ENCODE measurements at places on chromosomes 2 and 18.

DNA sequence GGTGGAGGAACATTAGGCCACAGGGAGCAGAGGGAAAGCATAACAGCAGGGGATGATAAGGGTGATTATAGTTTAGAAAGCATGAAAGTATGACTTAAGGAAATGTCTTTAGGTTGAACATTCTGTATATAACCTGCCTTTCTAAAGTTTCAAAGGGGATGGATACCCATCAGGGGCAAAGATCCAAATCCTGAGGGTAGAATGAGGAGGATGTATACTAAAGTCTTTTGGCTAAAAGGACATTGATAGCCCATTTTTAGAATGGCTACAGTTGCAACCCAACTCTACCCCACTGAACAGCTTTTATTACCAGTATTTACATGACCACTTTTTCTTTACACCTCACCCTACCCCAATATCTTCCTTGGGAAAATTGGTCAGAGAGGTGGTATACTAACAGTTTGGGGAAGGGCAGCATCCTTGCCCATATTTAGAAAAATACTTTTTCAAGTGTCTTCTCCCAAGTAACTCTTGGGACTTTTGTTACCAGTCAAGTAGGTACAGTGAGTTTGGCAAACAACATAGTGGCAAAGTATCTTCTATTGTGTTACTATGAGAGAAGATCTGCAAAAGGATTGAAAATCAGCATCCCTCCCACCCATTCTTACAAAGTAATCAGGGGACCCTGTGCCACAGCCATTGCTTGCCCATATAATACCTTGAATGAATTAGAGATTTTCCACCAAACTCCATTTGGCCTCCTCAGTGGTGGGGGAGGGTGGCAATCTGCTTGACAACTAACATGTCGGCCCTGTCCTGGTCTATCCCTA lies 8.3 kb downstream of the MAT2A start:
- no peak for DNase-seq

- no peak for DNase-seq
These were observed 9.4 kb upstream of the CD302 start for GRCh38 chr2:159807183-159808031.

DNA sequence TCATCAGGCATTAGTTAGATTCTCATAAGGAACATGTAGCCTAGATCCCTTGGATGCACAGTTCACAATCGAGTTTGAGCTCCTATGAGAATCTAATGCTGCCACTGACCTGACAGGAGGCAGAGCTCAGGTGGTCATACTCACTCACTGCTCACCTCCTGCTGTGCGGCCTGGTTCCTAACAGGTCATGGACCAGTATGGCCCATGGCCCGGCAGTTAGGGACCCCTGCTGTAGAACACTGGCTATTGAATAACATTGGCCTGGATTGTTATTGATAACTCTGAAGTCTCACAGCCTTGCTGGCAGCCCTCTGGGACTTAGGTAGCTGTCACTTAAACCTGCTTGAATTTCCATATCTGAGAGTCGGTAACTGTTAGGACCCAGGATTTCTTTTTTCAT lies 114.5 kb upstream of the ALPP start:
- DNase-seq, result no peak

DNA sequence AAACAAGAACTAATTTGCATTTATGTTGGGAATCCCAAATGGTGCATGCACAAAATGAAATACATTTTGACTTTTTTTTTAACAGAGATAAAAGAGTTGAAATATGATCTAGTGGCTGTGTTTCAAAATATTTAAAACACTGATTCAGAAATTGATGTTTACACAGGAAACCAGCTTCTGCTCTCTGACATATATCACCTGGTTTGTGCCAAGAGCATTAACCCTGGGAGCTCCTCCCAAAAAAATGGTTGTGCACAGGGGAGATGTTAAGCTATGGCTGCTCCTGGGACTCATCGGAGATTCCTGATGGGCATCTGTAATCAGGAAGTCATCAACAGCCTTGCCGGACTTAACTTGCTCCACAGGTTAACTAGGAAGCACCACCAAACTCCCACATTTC lies 65.2 kb upstream of the MAL start:
- DNase-seq, result no peak

DNA sequence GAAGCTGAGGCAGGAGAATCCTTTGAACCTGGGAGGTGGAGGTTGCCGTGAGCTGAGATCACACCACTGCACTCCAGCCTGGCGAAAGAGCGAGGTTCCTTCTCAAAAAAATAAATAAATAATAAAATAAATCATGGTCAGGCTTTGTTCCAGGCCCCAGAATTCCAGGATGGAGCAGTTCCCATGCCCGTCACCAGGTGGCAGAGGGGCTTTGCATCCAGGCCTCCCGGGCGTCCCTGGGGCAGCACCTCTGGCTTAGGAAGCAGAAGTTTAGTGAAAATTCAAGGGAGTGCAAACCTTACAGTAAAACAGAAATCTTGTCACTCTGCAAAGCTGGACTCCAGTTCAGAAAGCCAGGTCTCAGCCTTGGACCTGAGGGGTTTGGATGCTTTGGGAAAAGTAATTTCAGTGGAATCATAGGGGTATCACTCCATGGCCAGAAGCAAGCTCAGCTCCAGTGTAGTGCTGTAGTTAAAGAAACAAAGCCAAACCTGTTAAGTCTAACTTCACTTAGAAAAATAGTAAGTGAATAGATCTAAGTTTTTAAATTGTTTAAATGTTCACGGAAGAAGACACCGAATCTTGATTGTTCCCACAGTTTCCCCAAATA lies 512.7 kb downstream of the CMPK2 start:
- DNase-seq, result no peak

GRCh38 chr18:9495465-9495864 lies 20.2 kb downstream of the RALBP1 start:
- DNase-seq, result no peak

DNA sequence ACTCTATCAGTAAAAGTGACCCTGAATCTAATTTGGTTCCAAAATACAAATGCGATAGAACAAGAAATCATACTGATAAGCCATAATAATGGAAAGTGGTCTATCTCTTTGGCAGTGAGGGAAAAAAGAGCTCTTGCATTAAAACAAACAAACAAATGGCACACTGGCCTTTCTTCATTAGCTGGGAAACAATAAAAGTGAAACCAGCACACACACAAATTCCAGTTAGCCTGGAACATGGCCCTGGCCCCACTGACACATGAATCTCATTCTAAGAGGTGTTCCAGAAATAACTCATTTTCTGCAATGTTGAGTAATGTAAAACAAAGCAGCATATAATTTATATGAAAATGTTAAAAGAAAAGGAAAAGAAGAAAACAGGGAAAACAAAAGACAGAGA lies 79.3 kb upstream of the TGFA start:
- DNase-seq, result no peak

DNA sequence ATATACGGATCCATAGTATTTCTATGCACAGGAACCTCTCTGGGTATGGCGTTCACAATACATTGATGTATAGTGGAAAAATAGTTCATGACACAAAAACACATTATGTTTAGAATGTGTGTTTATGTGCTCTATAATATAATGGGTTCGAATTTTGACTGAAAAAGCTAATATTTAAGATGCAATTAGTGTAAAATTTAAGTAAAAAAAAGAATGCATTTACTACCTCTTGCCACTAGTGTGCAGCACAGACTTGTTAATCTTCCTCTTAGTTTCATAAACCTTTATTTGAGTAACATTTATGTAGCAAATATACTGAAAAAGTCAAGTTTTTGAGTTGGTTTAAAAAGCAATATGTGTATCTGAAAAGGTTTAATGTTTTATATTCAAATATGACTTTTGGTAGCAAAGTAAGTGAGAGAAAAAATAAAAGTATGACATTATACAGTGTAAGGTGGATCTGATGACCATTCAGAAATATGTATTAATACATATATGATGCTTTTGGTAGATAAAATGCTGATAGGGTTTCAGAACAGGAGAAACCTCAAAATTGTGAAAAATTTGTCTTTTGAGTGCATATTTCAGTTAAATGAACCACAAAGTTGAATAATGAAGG lies 49.4 kb downstream of the CCDC102B start:
- no peak for DNase-seq

DNA sequence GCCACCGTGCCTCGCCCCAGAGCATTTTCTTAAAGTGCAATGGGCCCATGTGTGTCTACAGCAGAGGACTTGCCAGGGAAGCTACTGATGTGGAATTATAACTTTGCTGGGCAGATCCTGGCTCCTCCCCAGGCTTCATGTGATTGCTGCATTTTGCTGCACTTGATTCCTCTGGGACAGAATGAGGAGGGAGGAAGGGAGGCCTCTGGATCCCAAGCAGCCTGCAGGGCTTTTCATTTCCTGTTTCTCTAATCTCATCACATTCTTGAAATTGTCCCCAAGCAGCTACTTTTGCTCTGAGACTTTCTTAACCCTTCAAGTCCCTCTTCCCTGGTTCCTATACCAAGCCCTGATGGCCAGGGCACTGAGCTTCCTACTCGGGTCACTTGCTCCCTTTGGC lies 134.4 kb upstream of the SEC11C start:
- no peak for DNase-seq

DNA sequence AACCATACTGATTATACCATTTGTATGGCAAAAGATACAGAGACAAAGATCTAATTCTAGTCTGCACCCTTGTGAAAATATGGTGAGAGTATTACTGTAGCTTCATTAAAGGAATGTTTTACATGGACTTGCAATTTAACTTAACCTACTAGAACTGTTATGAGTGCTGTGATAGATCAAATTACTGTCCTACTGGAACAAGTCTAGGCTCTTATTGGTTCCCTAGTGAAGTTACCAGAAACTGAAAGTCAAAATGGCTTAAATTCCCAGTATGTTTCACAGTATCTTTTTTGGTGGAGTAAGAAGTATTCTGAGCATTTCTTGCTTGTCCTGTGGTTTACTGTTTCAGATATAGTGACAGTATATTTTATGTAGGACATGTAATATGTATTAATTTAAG lies 3.8 kb upstream of the TBR1 start:
- DNase-seq, result no peak

GRCh38 chr18:46199515-46200147 lies 95.4 kb downstream of the HAUS1 start:
- DNase-seq, result no peak

- DNase-seq, result no peak
These were observed 80.3 kb downstream of the CDCA7 start for GRCh38 chr2:173434762-173435569.

DNA sequence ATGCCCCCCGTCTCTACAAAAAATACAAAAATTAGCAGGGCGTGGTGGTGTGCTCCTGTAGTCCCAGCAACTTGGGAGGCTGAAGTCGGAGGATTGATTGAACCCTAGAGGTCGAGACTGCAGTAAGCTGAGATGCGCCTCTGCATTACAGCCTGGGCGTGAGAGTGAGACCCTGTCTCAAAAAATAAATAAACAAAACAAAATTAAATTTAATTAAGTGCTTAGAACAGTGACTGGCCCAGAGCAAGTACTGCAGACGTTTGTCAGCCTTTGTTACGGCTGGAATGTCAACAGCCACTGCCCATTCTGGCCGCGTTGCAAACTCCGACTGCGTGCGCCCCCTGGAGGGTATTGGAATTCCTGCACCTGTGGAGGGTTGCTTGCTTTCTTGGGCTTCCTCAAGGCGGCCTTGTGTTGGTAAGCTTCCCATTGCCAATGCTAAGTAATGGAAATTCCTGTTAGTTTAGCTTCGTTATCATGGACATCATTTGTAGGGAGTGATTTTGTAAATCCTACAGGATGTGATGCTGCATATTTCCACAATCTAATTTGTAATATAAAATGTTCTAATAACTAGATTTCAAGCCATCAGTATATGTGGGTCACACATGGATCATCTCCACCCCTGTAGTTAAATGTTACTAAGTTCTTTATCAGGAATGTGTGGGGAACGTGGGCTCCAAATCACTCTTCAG lies 15.9 kb upstream of the ATP6V1B1 start:
- DNase-seq, result peak; percentile 41

DNA sequence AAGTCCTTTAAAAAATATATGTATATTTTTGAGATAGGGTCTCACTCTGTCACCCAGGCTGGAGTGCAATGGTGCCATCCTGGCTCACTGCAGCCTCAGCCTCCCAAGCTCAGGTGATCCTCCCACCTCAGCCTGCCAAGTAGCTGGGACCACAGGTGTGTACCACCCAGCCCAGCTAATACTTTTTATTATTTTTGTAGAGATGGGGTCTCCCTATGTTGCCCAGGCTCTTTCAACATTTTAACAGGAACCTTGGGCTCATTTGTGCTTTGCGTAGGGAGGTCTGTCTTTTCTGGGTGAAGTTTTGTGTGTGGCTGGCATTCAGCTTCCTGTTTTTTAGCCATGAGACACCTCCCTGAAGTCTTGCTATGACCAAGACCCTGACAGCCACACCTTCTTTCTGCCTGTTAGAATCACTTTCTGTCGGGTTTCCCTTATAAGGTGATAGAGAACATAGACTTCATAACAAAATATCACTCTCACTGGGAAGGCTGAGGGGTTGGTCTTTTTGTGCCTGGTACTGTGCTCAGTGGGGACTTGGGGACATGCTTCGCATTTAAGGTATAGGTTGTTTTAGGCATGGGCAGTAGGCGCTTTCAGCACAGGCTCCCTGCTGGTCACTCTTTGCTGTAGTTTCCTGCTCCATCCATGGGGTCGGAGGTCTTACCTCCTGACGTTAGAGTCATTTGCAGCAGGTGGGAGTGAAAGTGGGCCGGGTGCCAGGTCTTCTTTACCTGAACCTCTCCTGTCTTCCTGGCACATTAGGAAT lies 3.4 kb downstream of the RAB31 start:
- DNase-seq, result no peak

DNA sequence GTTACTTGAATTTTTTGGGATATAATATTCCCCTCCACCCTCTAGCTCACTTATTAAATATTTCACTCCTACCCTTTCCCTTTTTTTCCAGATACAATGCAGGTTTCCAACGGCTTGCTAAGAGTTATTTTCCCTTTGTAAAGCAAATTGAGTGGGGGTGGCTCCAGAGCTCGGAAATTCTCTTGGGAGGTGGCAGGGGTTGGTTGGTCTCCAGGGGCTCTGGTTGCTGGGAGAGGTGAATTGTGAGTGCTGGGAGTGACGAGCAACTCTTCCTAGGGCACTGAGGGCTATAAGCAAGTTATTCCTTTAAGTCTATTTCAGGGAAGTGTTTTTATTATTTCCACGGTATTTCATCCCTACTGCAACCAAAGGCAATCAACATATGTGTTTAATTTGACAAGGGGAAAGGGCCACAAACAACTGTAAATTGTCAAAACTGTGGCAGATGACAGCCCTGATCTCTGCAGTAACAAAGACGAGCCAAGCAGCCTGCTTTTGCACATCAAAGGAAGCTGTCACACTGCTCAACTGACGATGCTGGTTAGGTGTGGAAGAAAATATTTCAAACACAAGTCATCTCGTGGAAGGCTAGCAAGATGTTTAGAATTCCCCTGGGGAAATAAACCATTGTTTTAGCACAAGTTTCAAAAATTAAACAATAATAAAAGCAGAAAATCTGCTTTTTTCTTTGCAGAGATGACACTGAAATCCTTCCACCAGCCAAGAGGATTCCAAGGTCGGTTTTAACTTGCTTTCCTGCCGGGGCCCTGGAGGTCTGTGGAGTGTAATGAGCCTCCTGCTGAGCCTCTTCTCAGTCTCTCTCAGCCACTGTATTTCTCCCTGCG lies 34.8 kb upstream of the ASXL2 start:
- DNase-seq, result no peak

- no peak for DNase-seq
These were observed 104.2 kb downstream of the PDCL3 start for GRCh38 chr2:100666996-100667395.

- DNase-seq, result no peak
These were observed 129.5 kb upstream of the NYAP2 start for GRCh38 chr2:225270053-225270452.

GRCh38 chr2:76599732-76600368 lies 889.1 kb upstream of the GCFC2 start:
- DNase-seq, result no peak
